ENCODE measurements at places on chromosomes 1 and 21.

DNA sequence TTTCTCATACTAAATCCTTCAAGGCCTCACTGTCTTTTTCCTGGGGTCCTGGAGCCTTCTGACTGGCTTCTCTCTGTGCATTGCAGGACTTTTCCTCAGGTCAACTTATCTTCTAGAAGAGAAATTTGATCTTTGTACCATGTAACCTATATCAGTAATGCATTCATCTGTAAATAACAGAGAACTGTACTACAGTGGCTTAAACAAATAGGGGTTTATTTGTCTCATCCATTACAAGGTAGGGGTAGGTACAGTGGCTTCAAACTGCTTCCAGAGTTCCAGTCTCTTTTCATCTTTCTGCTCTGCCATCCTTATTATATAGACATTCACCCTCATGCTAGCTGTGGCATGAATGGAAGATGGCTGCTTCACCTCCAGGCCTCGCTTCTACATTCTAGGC lies 29.5 kb upstream of the GTF2B start:
- no peak for DNase-seq

- DNase-seq, result no peak
Measured at GRCh38 chr1:52907068-52907811, 14.3 kb downstream of the ECHDC2 start.

DNA sequence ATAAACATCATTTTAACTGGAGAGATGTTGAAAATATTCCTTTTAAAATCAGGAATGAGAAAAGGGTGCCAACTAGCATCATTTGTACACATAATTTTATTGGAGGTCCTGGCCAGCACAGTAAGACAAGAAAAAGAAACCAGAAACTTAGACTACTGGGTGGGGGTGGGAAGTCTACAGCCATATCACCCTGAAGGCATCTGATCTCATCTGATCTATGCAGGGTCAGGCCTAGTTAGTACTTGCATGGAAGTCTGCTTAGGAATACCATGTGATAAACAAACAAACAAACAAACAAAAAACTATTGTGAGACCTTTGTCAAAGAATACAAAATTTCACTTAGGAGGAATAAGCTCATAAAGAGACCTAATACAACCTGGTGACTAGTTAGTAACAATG lies 54.2 kb downstream of the EIF2B3 start:
- no peak for DNase-seq

DNA sequence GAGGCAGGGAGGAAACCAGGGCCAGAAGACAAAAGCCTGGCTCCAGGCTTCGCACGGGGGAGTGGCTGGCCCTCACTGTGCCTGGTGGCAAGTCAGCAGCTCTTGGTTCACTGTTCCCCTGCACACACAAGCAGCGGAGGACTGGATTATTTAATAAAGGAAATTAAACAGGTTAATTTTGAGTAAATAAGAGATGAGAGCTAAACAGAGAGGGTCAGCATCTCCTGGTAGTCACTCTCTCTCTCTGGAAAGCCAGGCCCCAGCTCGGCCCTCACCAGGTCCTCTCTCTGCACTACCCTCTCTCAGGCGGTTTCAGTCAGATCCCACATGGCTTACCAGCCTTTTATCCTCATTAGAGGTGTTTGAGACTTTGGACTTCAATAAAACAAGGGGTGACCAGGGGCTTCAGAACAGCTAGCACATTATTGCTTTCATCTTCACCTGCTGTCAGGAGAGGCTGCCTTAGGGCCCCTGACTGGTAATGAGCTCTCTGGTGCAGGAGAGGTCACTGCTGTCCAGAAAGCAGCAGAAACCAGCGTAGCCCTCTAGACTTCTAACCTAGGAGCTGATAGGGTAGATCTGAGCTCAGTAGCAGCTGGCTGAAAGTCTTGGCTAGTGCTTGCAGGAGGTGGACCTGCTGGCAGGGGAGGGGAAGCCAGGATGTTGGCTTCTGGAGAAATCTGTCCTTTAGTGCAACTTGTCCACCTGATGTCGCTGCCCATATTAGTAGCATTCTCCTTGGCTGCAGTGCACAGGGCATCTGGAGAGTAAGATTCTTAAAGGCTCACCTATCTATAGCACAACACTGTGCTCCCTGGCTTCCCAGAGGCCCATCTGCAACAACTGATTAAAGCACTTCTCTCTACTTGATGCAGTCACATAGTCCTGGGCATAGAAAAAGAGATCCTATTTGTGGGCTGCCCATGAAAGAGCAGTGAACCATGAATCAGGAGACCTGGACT lies 45.9 kb downstream of the SYT6 start:
- peak; percentile 65 for DNase-seq

- peak; percentile 63 for DNase-seq
Measured at GRCh38 chr1:54290506-54291184, 90.7 kb downstream of the MRPL37 start.

DNA sequence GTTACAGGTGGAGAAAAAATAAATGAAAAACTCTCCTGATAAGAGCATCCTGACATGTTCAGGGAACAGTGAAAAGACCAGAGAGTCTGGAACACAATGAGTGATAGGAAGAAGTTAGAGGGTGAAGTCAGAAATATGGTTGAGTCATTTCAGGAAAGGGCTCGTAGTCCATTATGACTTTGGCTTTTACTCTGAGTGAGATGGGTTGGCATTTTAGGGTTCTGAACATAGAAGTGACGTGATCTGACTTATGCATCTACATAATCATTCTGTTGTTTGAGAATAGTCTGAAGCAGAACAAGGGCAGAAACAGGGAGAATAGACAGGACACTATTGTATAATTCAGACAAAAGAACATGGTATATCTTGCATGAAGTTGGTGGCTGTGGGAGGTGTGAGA lies 5.8 kb downstream of the HMCN1 start:
- no peak for DNase-seq

GRCh38 chr21:32185726-32186125 lies 93.1 kb downstream of the MIS18A start:
- no peak for DNase-seq

DNA sequence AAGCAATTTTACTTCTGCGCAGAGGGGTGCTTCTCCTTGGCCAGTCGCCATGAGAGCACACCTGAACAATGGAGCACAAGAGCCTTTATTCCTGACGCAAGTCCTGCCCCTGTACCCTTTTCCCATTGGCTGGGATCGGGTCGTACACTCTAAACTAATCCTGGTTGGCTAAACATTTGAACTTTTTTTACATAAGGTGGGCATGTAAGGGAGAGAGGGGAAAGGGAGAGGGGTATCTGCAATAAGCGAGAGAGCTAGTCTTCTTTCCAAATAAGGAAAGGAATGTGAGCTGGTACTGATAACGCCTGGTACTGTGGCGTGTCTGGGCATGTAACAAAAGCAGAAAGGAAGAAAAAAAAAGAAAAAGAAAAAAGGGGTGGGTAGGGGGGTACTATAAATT lies 21.8 kb downstream of the MFSD2A start:
- DNase-seq, result no peak

- DNase-seq, result peak; percentile 1
Measured at GRCh38 chr1:121445679-121446078, 260.9 kb downstream of the SRGAP2C start.

GRCh38 chr1:36857754-36858153 lies 176.6 kb downstream of the GRIK3 start:
- DNase-seq, result no peak
